ENCODE measurements at places on chromosomes 4 and X. TPM values are rescaled to one million over a fixed set of nuclear protein-coding genes. Genes with fewer than 3 reads are reported as not detected.

CLDN2 gene
- not detected for total RNA-seq

DNA sequence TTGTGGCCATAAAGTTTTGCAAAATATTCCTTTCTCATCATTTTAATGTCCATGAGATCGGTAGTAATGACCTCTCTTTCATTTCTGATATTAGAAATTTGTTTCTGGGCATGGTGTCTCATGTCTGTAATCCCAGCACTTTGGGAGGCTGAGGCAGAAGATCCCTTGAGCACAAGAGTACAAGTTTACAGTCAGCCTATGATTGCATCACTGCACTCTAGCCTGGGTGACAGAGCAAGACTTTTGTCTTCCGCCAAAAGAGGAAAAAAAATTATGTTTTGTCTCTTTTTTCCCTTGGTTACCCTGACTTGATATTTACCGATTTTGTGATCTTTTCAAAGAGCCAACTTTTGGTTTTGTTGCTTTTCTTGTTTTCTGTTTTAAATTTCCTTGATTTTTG lies 10.8 kb upstream of the NKAP start:
- DNase-seq, result no peak

NAA10 gene
- 87.3 TPM for total RNA-seq

- no peak for DNase-seq
These were observed 208.8 kb downstream of the STK32B start for GRCh38 chr4:5260121-5260520.

- DNase-seq, result no peak
These were observed 104.9 kb downstream of the TEX13C start for GRCh38 chrX:125424536-125424935.

DNA sequence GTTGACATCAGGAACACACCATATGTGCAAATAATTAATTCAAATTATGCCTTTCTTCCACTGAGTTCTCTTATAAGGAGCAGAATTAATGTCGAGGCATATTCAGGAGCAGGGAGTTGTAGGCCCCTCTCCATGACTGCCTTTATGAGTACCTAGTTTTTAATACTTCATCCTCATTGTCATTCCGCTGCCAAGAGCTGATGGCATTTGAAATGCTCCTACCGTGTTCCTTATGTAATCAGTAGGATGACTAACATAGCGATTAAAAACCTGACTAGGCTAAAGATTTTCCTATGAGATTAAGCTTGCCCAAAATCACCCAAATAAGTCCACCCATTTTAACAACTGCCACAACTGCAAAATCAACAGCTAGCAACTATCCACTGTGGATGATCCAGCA lies 220.6 kb downstream of the DHX15 start:
- DNase-seq, result no peak

DNA sequence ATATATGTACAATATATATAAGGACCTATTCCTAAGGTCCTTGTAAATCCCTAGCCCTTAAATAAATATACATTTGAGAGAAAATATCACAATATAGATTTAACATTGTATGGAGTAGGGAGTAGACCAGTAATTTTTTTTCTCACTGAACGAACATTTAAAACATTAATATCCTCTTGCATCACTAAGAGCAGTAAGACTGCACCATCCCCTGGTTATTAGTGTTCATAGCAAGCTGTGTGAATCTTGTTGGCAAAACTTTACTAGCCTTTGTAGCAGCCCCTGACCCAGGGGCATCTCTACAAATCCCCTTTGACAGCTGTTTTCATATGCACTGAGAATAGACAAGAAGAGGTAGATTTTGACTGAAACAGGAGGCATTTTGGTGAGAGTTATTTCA lies 146.5 kb downstream of the IL1RAPL2 start:
- DNase-seq, result no peak

- peak; percentile 93 for DNase-seq
These were observed 71.7 kb upstream of the BCOR start for GRCh38 chrX:40169193-40170101.

DNA sequence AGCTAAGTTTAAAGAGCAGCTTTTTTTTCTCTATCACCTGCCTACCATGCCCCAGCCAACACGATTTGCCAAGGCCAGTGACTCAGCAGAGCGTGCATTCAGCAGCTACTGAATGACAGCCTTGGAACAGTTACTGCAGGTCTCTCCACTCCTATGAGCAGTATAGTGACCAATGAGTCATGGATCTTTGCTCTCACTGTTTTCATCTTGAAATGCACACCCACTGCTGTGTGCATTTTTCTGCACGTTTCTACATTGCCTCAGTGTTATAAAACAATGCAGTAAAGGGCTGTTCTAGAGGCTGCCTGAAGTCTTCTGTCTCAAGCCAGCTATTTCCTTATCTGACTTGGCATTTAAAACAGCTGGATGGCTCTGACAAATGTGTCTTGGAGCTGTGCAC lies 66.0 kb upstream of the C4orf54 start:
- no peak for DNase-seq

DNA sequence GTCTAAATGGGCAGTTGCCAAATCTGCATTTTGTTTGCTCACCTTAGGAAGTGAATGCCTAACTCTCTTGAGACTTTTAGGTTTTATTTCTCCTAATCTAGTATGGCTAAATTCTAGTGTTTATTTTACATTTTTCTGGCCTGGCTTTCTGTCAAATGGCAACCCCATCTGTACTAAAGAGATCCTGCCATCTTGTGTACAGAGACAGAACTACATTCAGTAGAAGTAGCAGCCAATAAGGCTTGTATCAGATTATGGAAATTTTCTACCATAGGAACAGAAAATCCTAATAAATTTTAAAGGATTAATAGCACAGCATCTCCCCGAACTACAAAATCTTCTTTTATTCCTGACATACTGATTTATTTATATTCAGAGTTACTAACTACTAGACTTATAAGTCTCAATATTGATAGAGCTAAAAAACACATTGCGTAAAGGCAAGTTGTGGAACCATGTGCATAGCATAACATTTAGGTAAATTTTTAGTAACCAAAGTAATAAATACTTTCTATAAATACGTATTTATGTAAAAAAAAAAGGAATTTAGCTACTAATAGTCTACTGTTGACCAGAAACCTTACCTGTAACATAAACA lies 45.5 kb downstream of the TMEM144 start:
- DNase-seq, result peak; percentile 5

DNA sequence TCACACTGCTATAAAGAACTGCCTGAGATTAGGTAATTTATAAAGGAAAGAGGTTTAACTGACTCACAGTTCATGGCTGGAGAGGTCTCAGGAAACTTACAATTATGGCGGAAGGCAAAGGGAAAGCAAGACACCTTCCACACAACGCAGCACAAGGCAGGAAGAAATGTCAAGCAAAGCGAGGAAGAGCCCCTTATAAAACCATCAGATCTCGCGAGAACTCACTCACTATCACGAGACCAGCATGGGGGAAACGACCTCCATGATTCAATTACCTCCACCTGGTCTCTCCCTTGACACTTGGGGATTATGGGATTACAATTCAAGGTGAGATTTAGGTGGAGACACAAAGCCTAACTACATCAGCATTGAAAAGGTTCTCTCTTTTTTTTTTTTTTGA lies 39.6 kb downstream of the PALLD start:
- no peak for DNase-seq

DNA sequence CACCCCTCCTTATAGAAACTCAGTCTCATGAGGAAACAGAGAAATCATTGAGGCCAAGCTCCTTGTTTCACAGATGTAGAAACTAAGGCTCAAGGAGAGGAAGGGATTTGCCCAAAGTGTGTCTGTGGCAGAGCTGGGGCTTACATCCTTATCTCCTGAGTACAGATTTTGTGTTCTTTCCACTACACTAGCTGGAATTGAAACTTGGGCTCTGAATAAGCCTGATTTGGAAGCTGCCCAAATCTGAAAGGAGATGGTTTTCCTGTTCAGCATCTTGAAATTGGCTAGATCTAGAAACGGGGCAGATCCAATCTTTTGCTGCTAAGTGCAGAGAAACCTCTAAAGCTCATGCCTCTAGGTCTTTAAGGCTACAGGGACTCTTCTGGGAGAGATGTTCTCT lies 24.3 kb downstream of the AWAT2 start:
- DNase-seq, result no peak

- no peak for DNase-seq
These were observed 12.3 kb upstream of the DDX53 start for GRCh38 chrX:22987452-22987851.

- no peak for DNase-seq
These were observed 95.4 kb downstream of the NFKB1 start for GRCh38 chr4:102596532-102596931.

GAGE12J gene
- total RNA-seq, result not detected

DNA sequence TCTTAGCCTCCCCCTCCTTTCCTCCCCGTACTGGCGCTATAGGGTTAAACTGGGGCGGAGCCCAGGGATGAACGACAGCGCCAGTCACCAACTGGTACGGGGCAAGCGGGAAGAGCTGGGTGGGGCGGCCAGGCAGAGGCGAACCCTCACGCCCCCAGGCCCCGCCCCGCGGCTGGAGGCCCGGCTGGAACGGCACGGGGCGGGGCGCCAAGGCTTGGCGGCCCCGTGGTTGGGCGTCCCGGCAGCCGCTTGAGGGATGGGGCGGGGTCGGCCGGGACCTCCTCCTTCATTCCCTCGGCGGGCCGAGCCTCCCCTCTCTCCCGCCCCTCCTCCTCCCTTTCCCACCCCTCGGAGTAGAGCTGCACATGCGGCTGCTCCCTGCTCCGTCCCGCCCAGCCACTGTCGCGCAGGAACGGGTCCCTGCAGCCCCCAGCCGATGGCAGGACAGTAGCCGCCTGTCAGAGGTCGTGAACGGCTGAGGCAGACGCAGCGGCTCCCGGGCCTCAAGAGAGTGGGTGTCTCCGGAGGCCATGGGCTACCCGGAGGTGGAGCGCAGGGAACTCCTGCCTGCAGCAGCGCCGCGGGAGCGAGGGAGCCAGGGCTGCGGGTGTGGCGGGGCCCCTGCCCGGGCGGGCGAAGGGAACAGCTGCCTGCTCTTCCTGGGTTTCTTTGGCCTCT lies at the start of gene EDA:
Gene EDA (plus strand): TSS at position 335 of the 678 bp plus-strand sequence.
- peak; percentile 40 for DNase-seq

GRCh38 chr4:112196461-112196860 lies 35.1 kb upstream of the AP1AR start:
- DNase-seq, result no peak

DNA sequence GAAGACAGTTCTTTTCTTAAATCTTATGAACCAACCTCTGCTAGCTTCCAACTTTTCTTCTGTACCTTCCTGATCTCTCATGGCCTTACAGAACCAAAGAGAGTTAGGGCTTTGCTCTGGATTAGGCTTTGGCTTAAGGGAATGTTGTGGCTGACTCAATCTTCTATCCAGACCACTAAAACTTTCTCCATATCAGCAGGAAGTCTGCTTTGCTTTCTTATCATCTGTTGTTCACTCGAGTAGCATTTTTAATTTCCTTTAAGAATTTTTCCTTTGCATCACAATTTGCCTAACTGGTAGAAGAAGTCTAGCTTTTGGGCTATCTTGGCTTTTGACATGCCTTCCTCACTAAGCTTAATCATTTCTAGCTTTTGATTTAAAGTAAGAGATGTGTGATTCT lies 167.0 kb downstream of the TBCK start:
- DNase-seq, result no peak

DNA sequence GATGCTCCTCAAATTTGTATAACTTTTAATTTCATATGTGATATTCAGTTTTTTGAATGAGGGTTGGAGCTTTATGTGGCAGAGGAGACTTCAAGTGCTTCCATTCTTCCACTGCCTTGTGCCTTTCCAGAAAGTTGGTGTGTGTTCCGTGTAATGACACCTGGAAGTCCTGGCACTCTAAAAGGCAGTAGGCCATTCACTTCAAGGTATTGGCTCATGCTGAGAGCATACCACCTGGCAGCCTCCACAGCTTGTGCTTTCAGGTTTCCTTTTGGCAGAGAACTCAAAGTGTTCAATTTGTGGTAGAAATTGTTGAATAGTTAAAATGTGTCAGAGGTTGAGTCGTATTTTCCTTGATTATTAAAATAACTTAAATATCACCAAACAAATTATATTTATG lies 49.6 kb downstream of the GRIA2 start:
- DNase-seq, result no peak

GRCh38 chr4:14237911-14238310 lies 610.4 kb upstream of the BOD1L1 start:
- no peak for DNase-seq

DCLK2 gene
- 2.4 TPM for total RNA-seq

DNA sequence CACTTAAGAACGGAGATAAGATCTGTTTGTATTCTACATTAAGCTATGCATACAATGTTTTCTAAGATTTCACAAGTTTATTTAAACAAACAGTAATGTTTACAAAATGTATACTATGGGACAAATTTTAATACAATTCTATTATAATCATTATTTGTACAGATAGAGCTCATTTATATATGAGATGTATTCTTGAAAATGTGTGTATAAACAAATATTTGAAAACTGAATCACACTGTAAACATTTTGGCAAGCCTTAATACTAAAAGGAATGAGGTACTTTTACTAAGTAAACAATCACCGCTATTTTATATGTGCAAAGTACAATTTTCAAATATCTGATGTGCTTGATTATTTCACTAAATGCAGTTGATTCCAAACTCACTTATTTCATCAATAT lies 119.2 kb upstream of the MAB21L2 start:
- no peak for DNase-seq

- DNase-seq, result no peak
These were observed 18.1 kb upstream of the IRAK1 start for GRCh38 chrX:154037754-154038153.

DNA sequence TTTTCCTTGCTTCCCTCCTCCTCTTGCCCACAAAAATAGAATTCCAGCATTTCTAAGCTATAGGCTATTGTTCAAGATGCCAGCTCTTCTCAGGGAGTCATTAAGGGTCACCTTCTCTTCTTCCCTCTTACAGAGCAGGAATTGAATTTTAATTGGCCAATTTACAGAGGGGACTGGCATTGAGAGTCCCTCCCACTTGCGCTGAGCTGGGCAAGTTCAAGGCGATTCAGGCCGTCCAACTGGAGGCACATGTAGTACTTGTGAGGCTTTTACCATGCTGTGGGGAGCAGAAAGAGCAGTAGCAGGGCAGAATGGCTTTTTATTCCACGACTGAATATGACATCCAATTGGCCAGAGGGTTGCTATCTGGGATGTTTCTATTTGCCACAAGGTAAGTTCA lies 181.9 kb downstream of the SOWAHB start:
- DNase-seq, result no peak

DNA sequence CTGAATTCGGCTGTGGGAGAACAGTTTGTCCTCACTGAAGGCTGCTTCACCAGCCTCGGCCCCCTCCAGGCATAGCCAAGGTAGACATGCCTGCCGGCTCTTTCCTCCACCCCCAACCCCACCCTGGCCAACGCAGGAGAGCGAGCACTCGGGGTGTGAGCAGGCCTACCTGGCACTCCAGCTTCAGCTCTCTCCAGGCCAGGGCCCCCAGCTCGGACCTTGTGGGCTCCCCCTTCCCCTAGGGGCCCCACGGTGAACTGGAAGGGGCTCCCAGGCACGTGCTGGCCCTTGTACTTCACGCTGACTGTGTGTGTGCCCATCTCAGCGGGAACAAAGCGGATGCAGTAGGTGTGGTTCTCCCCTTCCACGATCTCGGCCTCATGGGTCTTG lies 22.4 kb downstream of the FLNA start:
- DNase-seq, result no peak

MAGED4 gene
- 8.6 TPM for total RNA-seq

DNA sequence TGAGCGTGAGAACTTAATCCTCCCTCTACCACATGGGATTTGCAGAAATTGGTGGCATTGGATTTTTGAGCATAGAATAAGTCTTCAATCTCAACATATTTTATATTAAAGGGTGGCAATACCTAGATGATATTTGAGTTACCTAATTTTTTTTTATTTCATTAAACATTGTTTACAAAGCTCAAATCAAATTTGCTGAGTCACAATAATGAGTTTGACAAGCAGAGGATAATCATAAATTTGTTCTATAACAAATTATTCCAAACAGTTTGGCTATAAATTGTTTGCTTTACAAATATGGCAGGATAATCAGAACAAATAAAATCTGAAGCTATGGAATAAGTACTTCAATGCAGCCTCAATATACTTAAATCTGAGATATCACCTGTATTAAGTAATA lies 22.7 kb downstream of the EMCN start:
- DNase-seq, result no peak
